ENCODE measurements at places on chromosomes 1 and 21. TPM values are rescaled to one million over a fixed set of nuclear protein-coding genes. Genes with fewer than 3 reads are reported as not detected.

The FHL3 gene
- 7.7 TPM for total RNA-seq

The ECM1 gene
- total RNA-seq: 5.3 TPM

The RGS4 gene
- total RNA-seq: 822 TPM

The VCAM1 gene
- 64.1 TPM for total RNA-seq

The MMEL1 gene
- not detected for total RNA-seq

The PRXL2B gene
- total RNA-seq: 8.9 TPM

The FALEC gene
- total RNA-seq: not detected

The NPHS2 gene
- total RNA-seq: not detected

The AGBL4 gene
- not detected for total RNA-seq

The NBPF6 gene
- total RNA-seq: not detected

The LHX4 gene
- total RNA-seq: under 0.01 TPM

The COA6 gene
- 13.3 TPM for total RNA-seq

The OR2L5 gene
- not detected for total RNA-seq

The GJB5 gene
- total RNA-seq: not detected

The GFI1 gene
- total RNA-seq: under 0.01 TPM

The LCE6A gene
- total RNA-seq: not detected

The PRR9 gene
- not detected for total RNA-seq

The IFI44 gene
- 17.2 TPM for total RNA-seq

The ATP6V1G3 gene
- total RNA-seq: not detected

The SYF2 gene
- total RNA-seq: 29.1 TPM

The AMY1B gene
- total RNA-seq: not detected

The BRDT gene
- not detected for total RNA-seq

The HSPA13 gene
- 160 TPM for total RNA-seq

The ADGRL2 gene
- total RNA-seq: 47.6 TPM

The SLC45A3 gene
- total RNA-seq: 4.8 TPM

The NAXE gene
- total RNA-seq: 51.7 TPM

The NBPF10 gene
- 7.2 TPM for total RNA-seq

The PLA2G5 gene
- total RNA-seq: not detected

The SPRR1A gene
- total RNA-seq: not detected

The FMO3 gene
- not detected for total RNA-seq

The PIGR gene
- total RNA-seq: not detected

The HMCN1 gene
- 41.3 TPM for total RNA-seq

The HOOK1 gene
- not detected for total RNA-seq

The IL6R gene
- 1.1 TPM for total RNA-seq

The C1orf141 gene
- not detected for total RNA-seq

The KRTAP10-8 gene
- total RNA-seq: not detected

The PROX1 gene
- total RNA-seq: under 0.01 TPM

The ATP1A2 gene
- not detected for total RNA-seq

The FCRL2 gene
- not detected for total RNA-seq

The SH3D21 gene
- total RNA-seq: 10.5 TPM

The AKT3 gene
- 50.6 TPM for total RNA-seq
